ENCODE measurements at places on chromosomes 4 and X.

DNA sequence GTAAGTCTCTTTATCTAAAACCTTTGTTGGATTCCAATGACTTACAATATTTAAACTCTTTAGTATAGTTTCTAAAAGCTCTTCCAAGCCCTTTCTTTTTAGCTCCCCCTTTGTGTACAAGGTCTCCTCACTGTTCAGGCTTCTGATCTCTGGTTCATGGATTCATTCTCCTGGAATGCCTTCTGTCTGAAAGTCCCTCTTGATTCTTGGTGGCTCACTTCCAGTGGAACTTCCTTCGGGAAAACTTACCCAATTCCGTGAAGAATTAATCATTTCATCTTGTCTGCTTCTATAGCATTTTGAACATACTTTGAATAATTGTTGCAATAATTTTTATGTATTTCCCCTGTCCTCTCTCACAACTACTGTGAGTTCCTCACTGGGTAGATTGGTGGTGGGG, 3.6 kb downstream of the ARHGAP24 start:
- peak; percentile 76 for DNase-seq

DNA sequence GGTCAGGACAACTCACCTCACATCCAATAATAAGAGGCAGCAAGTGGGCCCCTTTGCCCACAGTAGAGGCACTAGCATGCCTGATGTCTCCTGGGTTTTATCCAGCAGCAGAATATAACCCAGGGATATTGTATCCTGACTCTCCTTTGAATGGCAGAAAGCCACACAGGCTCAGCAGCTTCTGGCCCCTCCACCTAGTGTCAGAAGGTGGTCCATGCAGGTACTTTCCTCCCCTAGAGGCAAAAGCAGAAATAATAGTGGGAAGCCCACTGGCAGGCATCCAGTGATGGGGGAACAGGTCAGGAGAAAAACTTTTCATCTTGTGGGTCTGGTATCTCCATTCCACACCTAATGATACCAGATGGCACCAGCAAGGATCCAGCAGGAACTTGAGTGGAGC, 75.5 kb upstream of the IRS4 start:
- no peak for DNase-seq

DNA sequence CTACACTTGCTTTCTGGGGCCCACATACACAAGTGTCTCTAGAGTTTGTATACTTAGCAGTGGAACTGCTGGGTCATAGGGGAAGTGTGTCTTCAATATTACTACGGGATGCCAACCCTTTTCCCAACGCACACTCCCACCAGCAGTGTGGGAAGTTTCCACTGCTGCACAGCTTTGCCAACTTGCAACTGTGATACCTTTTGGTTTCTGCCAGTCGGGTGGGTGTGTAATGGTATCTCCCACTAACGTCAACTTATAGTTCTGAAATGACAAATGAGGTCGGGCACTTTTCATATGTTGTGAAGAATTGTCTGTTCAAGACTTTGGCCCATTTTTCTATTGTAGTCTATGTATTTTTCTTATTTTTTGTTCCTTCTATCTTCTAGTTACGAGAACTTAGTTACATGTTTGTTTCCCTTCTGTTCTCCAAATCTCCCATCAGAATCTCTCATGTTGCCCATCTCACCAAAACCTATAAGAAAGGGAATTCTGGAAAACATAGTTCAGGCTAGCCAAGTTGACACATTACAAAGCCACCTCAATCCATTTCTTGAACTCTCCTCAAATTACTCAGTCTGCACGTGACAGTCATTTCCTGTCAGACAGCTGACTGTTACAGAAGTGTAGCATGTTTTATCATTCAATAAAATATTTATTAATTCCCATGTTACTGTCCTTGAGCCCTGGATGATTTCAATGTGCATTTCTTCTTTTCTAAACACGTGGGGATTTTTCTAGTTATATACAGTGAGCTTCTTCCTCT, 30.7 kb downstream of the PNMA6E start:
- DNase-seq, result no peak

DNA sequence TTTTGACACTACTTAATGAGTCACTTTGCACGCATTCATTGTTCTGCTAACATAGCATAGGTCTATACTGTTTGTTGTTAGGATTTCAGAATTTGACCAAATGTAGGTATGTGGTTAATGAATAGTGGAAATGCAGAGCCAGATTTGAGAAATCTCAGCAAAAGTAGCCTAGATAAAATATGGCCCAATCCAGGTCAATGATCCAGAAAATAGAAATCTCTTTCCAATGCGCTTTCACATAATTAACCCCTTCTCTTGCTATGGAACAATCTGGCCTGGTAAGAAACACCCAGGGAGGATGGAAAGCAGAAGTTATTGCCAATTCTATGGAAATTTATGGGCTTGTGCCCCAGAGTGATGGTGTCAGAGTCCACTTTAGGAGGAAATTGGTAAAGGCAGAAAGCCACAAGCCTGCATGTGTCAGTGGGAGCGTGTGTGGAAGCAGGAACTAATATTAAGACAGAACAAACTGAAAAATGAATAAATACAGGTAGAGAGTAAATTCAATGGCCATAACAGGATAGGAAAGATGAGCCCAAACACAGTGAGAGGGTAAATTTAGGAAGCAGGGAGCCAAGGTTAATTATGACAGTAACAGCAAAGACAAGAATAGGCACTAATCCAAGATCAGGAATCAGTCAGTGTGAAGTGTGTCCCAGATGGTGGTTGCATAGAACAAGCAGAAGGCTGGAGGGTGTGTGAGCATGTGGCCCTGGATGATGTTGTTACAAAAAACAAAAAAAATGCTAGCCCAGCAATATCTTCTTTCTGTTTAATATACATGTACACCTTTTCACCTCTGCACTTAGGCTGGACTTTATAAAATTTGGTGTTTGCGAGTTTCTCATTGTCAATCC, 102.9 kb downstream of the SYTL5 start:
- DNase-seq, result no peak

- DNase-seq, result peak; percentile 7
These were observed 568.3 kb downstream of the ANKRD50 start for GRCh38 chr4:124144238-124144654.

GRCh38 chr4:30721185-30722091, 1.3 kb downstream of the PCDH7 start:
- peak; percentile 37 for DNase-seq

DNA sequence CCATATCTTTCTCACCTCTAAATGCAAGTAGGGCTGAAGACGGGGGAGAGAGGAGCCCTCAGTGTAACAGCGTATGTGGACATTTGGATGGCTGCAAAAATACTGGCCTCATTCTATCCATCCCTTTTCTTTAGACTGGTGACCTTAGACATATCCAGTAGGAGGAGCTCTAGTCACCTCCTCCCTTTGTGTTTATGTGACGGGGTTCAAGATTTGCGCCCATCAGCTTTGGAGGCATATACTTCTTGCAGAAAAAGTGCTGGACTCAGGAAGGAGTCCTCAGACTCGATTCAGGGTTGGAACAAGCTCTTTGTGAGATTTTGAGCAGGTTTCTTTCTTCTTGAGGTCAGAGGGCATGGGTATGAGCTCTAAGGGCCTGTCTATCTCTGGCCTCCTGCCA, 86.2 kb downstream of the MAMLD1 start:
- no peak for DNase-seq

GRCh38 chr4:25993395-25994185, 79.6 kb downstream of the SMIM20 start:
- DNase-seq, result peak; percentile 41

- peak; percentile 86 for DNase-seq
These were observed 893 bp upstream of the SEPTIN11 start for GRCh38 chr4:76948443-76949275.

DNA sequence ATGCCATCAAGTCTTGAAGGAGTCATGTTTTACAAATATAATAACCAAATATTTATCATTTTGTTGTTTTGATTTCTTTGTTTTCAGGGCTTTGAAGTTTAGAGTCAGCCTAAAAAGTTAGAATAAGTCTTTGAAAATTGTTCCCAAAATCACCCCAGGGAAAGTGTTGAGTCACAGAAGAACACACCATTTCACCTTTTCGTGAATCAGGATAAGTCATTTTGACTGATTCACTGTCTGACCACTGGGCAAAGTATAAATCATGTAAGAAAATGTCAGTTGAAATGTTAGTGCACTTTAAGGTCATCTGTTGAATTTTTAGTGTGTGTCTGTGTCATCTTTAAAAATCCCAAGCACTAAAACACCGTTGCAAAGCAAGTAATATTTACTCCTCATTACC, 1320.1 kb downstream of the RPA4 start:
- no peak for DNase-seq

DNA sequence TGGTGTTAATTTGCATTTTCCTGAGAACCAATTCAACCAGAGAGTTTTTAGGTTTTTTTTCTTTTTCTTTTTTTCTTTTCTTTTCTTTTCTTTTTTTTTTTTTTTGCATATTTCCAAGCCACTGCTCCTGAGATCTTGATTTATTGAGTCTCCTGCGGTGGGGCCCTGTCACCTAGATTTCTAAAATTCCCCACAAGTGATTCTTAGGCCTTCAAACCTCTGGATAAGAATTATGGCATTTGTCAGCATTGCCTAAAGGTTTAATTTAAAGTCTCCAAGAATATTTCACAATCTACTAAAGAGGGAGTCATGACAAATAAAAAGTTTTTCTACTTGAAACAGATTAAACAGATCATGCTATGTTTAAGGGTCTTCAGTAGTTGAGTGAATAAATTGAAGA, 84.9 kb downstream of the GAB1 start:
- no peak for DNase-seq

DNA sequence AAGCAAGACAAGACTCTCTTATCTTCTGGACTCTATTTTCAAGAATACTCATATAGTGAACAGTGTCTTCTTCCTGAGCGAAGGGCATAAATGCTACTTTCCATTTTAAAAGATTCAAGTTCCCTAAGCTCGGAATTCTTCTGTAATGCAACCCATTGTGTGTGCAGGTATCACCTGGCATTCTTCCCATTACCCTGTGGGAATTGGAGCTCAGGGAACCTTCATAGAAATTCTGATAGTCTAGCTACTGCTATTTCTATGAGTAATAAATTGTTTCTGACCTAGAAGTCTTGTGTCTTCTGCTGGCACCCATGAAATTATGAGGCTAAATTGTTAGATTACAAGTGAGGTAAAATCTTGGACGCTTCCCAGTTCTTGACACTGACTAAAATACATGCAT, 324.1 kb upstream of the DIPK2B start:
- no peak for DNase-seq

- DNase-seq, result no peak
These were observed 139.0 kb upstream of the JADE1 start for GRCh38 chr4:128670513-128670912.

- DNase-seq, result peak; percentile 18
These were observed 694.5 kb upstream of the SLIT2 start for GRCh38 chr4:19557161-19557560.

GRCh38 chr4:143512978-143513313, 556 bp upstream of the SMARCA5 start:
- DNase-seq, result no peak

GRCh38 chr4:7134737-7135388, 57.5 kb upstream of the SORCS2 start:
- DNase-seq, result peak; percentile 94

DNA sequence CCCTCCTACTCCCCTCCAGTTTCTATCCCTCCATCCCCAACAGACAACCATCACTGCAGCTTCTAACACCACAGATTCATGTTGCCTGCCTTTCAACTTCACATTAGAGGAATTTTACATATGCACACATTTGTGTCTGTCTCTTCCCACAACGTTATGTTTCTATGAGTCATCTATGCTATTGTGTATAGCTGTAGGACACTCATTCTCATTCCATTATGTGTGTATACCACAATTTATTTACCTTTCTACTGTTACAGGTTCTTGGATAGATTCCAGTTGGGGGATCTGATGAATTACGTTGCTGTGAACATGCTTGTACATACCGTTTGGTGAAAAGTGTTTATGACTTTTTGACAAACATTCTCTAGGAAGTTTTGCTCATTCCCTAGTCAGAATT, 58.8 kb upstream of the TRPC3 start:
- DNase-seq, result peak; percentile 18

GRCh38 chr4:6489927-6490326, 17.5 kb upstream of the PPP2R2C start:
- DNase-seq, result no peak

- peak; percentile 35 for DNase-seq
These were observed 905 bp downstream of the NSUN7 start for GRCh38 chr4:40750461-40751258.

DNA sequence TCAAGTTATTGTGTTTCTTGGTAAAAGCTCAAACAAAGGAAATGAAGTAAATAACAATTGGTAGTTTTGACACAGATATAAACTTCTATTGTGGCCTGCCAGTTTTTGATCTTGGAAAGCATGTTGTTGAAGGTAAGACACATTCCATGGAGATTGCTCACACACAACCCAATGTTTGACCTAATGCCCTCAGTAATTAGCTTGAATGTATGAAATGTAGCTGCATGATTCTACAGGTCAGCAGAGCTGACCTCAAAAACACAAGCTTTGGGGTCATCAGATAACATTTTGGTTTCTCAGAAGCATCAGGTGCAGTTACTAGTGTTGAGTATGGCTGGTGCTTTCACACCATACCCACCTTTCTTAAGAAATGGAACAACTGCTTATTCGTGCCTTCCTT, 16.5 kb downstream of the GPR173 start:
- no peak for DNase-seq

- DNase-seq, result no peak
These were observed 329.0 kb downstream of the NAF1 start for GRCh38 chr4:162837679-162838078.

DNA sequence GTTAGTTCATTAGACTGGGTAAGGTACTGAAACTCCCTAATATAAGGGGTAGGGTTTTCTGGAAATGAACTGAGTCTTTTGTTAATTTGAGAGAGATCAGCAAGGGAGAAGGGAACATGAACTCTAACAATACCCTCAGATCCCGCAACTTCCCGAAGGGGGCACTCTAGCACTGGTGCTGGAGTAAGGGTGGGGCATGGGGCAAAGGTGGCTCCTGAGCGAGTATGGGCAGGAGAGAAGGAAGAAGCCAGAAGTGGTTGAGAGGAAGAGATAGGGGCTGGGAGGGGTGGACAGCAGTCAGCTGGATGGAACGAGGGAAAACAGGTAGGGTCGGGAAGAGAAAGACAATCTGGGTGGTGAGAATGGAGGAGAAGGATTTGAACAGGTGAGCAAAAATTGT, 183.2 kb upstream of the MAGEE2 start:
- no peak for DNase-seq

DNA sequence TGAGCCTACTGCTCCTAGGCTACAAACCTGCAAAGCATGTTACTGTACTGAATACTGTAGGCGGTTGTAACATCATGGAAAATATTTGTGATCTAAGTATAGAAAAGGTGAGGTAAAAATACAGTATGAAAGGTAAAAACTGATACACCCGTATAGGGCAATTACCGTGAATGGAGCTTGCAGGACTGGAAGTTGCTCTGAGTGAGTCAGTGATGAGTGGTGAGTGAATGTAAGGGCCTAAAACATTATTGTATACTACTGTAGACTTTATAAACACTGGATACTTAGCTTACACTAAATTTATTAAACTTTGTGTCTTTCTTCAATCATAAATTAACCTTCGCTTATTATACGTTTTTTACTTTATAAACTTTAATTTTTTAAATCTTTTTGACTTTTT, 3.7 kb downstream of the KIF4A start:
- DNase-seq, result peak; percentile 30

- no peak for DNase-seq
These were observed 2.9 kb downstream of the GRIA2 start for GRCh38 chr4:157223456-157223855.

- DNase-seq, result peak; percentile 73
These were observed 215.3 kb upstream of the TTC29 start for GRCh38 chr4:147160908-147161513.

All from GM23248 (cell line).